ENCODE measurements at places on chromosomes 16 and 17.

DNA sequence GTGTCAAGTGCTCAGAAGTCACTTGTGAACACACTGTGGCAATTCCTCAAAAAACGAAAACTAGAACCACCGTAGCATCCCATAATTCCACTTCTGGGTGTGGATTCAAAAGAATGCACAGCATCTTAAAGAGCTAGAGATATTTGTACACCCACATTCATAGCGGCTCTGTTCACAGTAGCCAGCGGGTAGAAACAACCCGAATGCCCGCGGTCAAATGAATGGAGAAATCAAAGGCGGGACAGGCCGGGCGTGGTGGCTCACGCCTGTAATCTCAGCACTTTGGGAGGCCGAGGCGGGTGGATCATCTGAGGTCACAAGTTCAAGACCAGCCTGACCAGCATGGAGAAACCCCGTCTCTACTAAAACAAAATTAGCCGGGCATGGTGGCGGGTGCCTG, 337.5 kb downstream of the SEC14L1 start:
- DNase-seq = no peak

GRCh38 chr16:70689970-70690891, 4.4 kb upstream of the MTSS2 start:
- peak; percentile 68 for DNase-seq

DNA sequence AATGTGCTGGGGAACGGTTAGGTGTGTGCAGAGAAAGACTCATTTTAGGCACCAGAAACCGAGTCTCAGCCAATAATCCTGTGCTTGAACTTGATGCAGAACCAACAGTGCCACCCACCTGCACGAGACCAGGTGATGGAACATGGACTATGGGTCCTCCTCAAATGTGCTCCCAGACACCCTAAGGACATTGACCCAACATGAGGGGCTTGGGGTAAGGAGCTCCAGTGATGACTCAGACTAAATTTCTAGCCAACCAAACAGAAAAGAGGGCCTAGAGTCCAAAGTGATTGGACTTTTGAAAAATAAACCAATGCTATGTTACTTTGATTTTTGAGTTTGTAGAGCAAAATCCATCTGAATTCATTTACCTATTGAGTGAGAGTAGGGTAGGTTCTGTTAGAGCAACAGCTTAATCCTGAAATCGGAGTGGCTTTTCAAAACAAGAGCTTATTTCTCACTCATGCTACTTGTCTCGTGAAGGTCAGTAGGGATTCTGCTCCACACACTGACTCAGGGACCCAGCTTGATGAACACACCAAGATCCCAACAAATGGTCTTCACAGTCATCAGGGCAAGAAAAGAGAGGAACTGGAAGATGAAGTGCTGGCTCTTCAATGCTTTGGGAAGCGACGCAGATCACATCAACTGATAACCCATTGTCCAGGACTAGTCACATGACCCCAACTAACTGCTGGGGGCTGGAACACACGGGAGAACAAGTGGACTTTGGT, 21.8 kb downstream of the FAM20A start:
- DNase-seq = no peak

DNA sequence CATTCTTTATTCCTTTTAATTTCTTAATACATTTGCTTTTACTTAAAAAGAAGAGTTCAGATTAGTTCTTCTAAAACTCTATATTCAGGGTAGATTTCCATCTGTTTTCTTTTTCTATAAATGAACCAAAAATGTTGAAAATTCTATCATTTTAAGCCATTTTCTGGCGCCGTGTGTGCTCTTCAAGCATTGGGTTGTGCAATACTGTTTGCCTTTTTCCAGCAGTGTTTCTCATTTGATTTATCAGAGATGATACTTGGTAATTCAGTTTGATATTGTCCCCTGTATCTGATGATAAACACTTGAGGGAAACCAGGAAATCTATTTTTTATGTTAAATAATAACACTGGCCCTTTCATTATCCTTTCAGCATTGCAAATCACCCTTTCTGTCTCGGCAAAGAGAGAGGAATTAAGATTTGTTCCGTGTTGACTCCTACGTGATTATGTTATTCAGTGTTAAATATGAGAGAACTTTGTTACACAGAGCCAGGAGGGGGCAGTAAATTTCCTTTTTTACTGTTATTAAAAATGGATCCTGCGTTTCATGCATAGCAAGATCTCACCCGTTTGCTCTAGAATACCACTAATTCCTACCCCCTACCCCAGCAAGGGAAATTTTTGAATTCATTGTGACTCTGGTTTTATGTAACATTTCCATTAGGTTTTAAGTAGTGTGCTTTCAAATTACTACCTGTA, 606.9 kb upstream of the RBFOX1 start:
- DNase-seq = no peak

DNA sequence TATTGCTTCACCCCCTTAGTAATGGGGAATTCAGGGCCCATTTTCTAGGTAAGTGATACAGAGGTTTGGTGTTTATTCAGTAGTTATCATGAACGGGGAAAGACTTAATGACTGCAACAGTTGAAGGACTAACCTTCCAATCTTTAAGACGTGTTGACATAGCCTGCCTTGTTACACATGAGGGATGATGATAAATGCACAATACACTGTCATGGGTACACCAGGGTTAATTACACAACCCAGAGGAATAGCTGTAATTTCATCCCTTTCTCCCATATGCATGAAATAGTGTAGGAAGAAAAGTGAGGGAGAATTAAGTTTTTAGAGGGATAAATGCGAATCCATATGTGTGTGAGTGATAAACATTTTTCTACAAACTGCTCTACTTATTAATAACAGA, 10.7 kb downstream of the MYH4 start:
- DNase-seq = no peak

GRCh38 chr17:56009795-56010651, 143.3 kb upstream of the ANKFN1 start:
- DNase-seq = peak; percentile 85
